CD4-positive, alpha-beta T cell treated with Interleukin-2 at 100 ng/mL for 4 hours (primary cell): ENCODE measurements at places on chromosomes 16 and 17.

DNA sequence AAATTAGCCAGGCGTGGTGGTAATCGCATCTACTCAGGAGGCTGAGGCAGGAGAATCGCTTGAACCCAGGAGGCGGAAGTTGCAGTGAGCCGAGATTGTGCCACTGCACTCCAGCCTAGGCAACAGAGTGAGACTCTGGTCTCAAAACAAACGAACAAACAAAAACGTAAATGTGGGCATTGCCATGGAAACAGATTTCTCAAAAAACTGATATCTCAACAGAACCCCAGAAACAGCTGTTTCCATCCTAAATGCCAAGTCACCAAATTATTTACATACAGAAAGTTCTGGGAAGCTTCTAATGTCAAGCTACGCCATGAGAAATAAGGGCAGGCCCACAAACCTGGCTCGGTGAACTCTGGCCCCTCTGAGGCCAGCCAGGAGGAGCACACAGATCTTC is 16.0 kb upstream of the ZNF689 start:
- no peak for DNase-seq

DNA sequence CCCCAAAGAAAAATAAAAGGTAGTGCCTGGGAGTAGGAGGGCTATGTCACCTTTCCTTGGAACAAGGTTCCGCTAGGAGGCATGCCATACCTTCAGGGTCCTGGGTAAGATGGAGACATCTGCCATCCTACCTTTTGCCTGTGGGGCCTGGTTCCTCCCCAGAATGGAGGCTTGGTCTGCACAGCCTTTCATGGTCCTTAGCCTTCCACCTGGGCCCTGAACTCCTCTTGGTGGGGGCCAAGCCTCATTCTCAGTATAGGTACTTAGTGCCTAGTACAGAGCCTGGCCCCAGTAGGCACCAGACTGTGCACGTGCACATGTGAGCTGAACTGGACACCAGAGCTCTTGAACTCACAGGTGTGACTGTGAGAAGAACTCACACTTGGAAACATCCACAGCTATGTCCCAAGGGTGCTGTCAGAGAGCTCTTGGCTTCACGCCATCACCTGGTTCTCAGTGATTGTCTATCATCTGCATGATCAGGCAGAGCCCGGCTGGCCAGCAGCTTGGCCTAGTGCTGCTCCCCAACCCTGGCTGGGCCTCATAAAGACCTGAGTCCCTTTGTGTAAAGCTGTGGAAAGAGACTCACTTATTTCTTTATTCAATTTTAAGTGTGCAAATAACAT is 143.2 kb downstream of the SOCS1 start:
- DNase-seq: no peak

DNA sequence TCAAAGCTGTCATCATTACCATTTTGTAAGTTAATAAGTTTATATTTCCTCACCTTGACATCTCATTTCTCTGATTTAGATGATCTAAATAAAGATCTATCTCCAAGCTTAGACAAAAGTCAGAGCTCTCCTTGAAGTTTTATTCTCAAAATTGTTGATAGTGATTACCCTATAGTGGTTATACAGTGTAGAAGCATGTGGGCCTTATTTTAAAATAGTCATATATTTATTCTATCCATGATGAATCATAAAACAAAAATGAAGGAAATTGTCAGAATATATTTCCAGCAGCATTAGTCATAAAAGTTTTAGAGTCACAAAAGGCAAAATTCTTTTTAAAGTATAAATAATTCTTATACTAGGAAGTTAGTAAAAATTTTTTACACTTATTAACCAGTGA is 49.0 kb downstream of the RHOT1 start:
- no peak for DNase-seq

DNA sequence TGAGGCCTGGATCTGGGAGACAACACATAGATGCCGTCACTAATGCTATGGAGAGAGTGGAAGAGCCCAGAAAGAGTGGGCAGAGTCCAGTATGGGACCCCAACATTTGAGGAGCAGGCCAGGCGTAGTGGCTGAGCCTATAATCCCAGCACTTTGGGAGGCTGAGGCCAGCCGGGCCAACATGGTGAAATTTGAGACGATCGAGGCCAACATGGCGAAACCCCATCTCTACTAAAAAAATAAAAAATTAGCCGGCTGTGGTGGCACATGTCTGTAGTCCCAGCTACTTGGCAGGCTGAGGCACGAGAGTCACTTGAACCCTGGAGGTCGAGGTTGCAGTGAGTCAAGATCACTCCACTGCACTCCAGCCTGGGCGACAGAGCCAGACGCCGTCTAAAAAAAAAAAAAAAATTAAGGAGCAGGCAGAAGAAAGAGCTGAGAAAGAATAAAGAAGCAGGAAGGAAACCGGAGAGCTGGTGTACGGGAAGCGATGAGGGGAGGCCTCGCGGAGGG is 6.0 kb upstream of the DNAI2 start:
- DNase-seq: no peak

DNA sequence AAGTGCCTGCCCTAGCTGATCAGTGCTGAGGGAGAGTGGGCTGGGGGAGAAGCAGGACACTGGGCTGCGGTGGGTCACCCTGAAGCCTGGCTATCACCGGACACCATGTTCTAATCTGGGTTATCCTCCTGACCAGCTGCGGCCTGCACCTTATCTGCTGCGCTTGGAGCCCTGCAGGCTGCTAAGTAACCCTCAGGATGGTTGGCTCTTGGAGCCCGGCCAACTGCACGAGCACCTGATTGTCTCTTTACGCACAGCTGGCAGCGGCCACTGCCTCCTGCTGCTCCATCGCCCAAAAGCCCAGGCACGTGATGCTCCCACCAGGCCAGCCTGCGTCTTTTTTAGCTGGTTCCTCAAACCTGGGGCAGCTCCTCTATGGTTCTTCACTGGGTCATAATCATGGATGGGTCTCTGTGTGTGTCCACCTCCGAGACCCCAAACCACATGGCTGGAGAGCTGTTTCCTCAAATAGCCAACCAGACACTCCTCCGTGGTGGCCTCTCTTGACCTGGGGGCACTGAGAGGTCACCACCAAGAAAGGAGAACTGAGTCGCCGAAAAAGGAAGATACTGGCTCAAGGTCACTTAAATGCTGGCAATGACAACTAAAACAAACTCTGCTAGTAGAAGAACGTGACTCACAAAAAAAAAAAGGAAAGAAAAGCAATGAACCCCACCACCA is 21.7 kb downstream of the SPHK1 start:
- no peak for DNase-seq

DNA sequence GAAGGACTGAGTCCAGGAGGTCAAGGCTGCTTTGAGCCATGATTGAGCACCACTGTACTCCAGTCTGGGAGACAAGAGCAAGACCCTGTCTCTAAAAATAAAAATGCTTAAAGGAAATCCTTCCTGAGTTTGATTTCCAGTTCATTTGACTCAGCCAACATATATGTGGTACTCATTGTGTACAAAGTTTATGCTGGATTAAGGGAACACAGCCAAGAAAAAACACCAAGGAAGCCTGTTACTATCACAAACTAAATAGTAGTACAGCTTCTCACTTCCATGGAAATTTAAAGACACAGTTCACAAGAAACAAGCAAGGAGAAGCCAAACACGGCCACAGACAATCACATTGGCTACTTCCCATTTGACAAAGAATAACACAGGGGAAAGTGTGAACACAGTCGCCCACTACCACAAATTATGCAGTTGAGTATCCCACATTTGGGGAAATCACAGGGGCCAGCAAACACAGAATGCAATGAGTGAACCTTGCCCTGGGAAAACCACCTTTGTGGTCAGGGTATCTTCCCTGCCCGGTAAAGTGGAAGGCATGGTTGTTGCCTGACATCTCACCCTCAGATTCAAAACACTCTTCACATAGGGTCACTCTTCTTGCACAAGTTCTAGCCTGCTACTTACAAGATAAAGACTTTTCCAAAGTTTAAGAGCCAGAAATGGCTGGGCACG is 14.5 kb downstream of the TEX14 start:
- no peak for DNase-seq

- DNase-seq: no peak
Measured at GRCh38 chr17:57877803-57878377, 28.0 kb upstream of the MRPS23 start.

- DNase-seq: no peak
Measured at GRCh38 chr17:39205112-39205526, 5.0 kb downstream of the RPL19 start.

GRCh38 chr17:34692920-34693319 is 113.5 kb downstream of the TMEM132E start:
- no peak for DNase-seq

GRCh38 chr16:87636050-87636684 is 33.9 kb downstream of the JPH3 start:
- peak; percentile 77 for DNase-seq

GRCh38 chr16:84699147-84699711 is 571 bp upstream of the USP10 start:
- no peak for DNase-seq

DNA sequence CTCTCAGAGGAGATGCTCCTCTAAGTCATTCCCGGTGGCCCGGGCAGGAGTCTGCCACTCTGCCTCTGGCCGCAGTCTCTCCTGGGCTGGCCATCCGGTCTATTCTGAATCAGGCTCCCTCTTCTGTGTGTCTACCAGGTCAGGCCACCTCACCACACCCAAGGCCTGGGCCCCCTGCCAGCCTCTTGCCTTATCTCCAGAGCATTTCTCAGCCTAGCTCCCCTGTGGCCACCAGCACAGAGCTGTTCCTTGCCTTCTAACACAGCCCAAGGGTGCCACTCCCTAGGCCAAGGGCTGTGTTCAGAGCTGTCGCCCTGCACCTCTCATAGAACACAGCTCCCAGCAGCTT is 55.3 kb downstream of the MYO18A start:
- DNase-seq: no peak

DNA sequence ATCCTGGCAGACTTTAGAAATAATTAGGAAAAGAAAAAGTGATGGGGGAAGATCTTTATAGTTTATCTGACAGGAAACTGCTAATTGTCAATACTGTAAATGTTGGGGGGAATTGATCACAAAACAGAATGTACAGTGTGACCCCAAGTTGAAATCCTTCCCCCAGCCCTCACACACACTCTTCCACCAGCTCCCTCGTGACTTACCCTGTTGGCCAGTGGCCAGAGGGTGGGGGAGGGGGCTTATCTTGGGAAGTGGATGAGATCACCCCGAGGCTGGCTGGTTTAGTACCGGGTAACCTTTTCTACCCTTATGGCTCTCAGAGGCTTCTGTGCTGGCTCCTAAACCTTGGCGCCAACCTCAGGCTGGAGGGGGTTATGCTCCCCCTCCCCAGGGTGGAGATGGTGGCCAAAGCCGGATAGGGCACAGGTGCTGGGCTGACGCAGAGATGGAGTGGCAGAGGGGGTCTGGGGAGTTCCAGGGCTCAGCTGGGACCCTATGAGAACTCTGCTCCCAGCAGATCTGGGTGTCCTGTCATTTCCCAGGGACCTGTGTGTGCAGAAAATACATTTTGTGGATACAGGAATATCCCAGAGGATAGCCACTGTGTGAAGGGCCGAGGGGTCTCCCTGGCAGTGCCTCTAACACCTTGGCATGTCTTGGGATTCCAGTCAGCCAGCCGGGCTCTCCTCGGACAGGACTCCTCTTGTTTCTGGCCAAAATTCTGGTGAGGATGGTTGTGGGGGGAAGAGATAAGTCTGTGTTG is 18.6 kb downstream of the CDH16 start:
- DNase-seq: no peak

DNA sequence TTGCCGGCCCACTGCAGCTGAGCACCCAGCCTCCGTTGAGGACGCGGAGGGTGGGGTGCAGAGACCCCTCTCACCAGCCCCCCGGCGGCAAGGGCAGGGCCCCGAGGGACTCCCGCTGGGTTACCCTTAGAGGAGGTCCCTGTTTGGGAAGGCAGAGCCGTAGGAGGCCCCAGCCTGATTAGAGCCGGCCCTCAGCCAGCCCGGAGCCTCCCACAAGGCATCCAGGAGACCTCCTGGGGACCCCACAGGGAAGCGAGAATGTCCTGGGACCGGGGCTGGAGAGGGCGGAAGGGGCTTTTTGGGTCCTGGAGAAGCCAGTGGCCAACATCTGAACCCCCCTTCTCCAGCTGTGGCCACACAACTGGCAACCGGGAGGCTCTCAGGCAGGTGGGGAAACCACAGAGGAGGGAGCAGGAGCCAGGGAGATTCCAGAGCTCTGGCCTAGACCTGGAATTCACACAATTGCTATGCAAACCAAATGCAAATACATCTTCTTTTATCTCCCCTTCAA is 21.7 kb upstream of the SP6 start:
- no peak for DNase-seq

- DNase-seq: no peak
Measured at GRCh38 chr17:48868916-48869500, 23.6 kb upstream of the ATP5MC1 start.

- no peak for DNase-seq
Measured at GRCh38 chr16:1175566-1176279, 22.8 kb downstream of the CACNA1H start.

DNA sequence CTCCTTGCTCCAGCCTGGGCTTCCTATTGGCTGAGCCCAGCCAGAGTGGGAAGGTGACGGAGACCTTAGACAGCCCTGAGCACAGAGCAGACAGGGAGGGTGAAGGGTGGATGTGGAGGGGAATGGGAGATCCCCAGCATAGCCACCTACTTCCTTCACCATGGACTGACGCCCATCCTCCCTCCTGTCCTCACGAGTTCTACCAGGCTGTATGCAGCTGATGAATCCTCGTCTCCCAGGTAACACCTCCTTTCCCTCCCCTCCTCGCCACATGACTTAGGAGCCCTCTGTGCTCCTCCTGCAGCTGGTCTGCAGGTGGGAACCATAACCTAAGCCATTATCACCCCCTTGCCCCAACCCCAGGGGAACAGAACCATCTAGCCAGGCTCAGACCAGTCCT is 9.0 kb upstream of the CRHR1 start:
- DNase-seq: no peak

DNA sequence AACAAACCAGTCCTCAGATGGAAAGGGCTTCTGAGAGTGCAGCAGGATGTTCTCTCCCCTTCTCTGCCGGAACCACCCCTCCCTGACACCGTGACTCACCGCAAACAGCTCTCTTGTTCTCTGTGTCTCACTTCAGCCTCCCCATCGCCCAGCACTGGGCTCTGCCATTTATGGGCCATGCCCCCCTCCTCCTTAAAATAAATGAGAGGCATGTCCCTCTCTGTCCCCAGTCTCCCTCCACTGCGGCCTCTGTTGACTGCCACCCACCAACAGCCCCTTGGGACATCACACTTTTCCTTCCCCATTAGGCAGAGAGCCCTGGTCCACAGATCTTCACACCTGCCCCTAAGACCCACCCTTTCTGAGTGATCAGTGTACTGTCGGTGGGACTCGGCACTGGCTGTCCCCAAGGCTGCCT is 6.3 kb downstream of the CCDC102A start:
- DNase-seq: peak; percentile 85
